ENCODE measurements at places on chromosomes 5 and 9. TPM values are rescaled to one million over a fixed set of nuclear protein-coding genes. Genes with fewer than 3 reads are reported as not detected.
A peak's percentile ranks its signal among the peaks of the same experiment; 100 is the strongest.

- no peak for DNase-seq
Measured at GRCh38 chr5:10099548-10099947, 150.1 kb downstream of the ATPSCKMT start.

DNA sequence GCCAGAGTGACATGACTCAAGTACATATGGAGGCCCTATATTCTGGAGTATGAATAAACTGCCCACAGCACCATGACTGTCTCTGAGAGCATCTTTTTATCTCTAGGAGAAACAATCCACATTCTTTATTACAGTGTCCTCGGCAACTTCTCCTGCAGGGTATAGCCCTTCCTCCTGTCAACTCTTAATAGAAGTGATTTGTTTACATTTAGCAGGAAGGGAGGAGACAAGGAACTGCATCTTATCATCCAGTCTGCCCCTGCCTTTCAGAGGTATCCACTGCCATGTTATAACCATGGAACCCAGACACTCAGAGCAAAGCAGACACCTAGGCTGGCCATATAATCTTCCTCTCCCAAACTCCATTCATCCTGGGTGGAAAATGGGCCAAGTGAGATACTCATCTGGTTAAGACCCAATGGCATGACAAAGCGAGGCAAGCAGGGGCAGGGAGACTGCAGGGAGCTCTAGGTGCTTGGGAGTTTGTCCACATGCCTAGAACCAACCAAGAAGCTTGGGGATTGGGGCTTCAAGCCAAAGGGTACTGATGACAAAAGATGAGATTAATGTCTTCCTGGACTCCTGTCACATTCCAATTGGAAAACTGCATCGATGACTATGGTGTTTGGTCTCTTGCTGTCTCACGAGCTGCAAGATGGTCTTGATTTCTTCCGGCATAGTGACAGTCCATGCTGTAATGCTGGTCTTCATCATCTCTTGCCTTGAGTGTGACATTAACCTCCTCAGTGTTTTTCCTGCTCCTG is 620.5 kb upstream of the KLF4 start:
- DNase-seq = no peak

GRCh38 chr9:17739022-17739421 is 160.2 kb downstream of the SH3GL2 start:
- no peak for DNase-seq

- DNase-seq = no peak
Measured at GRCh38 chr9:113590389-113590788, 126.9 kb downstream of the RGS3 start.

DNA sequence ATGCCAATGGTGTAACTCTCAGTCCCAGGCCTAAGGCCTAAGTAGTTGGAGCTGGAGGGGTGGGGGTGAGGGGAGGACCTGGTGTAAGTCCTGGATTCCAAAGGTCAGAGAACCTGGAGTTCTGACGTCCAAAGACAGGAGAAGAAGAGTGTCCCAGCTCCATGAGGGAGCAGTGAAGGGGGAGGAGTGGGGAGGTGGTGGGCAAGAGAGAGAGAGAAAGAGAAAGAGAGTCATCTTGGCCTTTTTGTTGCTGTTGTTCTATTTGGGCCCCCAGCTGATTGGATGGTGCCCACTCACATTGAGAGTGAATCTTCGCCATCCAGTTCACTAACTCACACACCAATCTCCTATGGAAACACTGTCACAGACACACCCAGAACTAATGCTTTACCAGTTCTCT is 198.9 kb downstream of the DAB2IP start:
- no peak for DNase-seq

- no peak for DNase-seq
Measured at GRCh38 chr5:125874717-125875116, 548.5 kb upstream of the GRAMD2B start.

DNA sequence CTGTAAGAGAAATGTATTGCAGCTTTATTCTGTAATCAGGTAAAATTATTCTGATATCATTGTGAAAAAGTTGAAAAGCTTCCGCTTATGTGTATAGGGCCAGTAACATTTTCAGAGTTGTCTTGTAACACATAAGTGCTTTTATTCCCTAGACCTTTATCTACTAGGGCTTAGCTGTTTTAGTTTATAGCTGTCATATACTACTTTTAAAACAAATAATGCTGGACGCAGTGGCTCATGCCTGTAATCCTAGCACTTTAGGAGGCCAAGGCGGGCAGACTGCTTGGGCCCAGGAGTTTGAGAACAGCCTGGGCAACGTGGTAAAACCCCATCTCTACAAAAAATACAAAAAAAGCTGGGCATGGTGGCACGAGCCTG is 33.1 kb downstream of the SLC25A51 start:
- DNase-seq = no peak

DNA sequence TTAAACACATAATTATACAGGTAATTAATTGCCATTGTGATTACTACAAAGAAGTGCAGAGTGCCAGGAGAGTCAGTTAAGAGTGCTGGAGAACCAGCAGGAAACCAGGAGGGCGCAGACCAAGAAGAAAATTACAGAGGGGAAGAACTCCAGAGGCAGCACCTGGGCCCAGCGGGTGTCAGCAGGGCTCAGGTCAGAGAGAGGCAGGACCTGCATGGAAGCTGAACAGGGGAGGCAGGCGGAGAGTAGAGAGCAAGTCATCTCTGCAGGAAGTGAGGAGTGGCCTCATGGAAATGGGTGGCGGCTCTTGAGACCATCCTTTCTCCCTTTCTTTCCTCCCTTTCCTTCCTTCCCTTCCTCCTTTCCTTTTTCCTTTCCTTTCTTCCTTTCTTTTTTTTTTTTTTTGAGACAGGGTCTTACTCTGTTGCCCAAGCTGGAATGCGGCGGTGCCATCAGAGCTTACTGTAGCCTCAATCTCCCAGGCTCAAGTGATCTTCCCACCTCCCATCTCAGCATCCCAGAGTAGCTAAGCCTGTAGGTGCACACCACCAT is 4.0 kb upstream of the ZBTB34 start:
- DNase-seq = no peak

GRCh38 chr5:115842089-115842935 is 577 bp downstream of the AP3S1 start:
- DNase-seq = peak; percentile 70

GRM6 gene
- total RNA-seq = not detected

IFNA13 gene
- total RNA-seq = not detected

LMX1B gene
- 0.64 TPM for total RNA-seq

LMAN2 gene
- total RNA-seq = 745 TPM
